ENCODE measurements at places on chromosomes 4 and X. TPM values are rescaled to one million over a fixed set of nuclear protein-coding genes. Genes with fewer than 3 reads are reported as not detected.

DNA sequence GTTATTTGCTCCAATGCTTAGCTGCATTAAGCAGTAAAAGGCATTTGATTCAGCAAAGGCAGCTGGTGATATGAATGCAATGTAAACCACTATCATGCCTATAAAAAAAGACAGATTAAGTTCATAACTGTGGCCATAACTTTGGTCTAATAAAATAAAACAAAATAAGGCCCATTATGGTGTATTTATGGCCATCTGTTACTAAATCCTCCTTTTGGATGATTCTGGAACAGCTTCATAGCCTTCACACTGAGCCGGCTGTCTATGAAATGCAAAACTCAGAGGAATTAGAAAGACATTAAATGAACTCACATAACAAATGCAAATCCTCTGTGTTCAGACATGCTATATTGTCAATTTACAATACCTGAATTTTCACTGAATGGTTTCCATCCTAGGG lies 223.7 kb upstream of the FAT4 start:
- peak; percentile 12 for DNase-seq

DNA sequence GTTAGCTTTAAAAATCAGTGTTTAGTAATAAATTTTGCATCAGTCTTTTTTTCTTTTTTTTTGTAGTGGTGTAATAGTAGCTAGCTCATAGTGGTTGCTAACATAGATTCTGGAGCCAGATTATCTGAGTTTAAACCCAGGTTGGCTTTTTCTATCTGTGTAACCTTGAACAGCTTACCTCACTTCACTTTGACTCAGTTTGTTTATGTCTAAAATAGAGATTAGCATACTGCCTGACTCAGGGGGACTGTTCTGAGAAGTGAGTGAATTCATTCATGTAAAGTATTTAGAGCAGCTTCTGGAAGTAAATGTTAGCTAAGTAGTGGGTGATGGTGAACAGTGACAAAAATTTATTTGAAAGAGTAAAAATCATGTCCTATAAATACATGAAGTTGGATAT lies 32.9 kb downstream of the CPEB2 start:
- no peak for DNase-seq

- DNase-seq = no peak
These were observed 7.2 kb downstream of the IRAK1 start for GRCh38 chrX:154012336-154012991.

Gene APLN
- polyA plus RNA-seq = 6.2 TPM

Gene PAGE1
- polyA plus RNA-seq = not detected

Gene EDNRA
- polyA plus RNA-seq = 77.5 TPM

Gene ARX
- not detected for polyA plus RNA-seq

Gene GRIA3
- polyA plus RNA-seq = 2.7 TPM
